ENCODE measurements at places on chromosomes 4 and X. TPM values are rescaled to one million over a fixed set of nuclear protein-coding genes. Genes with fewer than 3 reads are reported as not detected.
A peak's percentile ranks its signal among the peaks of the same experiment; 100 is the strongest.

GRCh38 chrX:105190252-105190853, 30.1 kb downstream of the TEX13A start:
- H3K4me1 ChIP-seq, result no peaks in the 10 kb centered on the region
- no peaks in the 10 kb centered on the region for H3K27me3 ChIP-seq
- H3K4me3 ChIP-seq, result no peak overlapping the region
- no peak overlapping the region for H3K27ac ChIP-seq

DNA sequence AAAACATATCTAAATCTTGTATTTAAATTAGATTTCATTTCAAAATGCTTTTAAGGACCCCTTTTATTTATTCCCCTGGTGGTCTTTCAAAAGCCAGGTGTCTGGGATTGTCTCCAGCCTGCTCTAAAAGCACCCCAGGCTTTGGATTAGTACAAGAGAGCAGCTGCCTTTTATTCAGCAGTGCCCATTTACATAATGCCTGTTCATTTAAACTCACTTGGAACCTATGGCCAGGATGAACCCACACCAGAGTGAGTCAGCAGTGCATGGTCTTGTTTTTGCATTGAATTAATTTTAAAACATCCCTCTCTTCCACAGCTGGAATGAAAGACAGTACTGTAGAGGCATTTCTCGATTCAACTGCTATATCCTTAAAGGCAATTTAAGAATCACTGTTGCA, 64.1 kb upstream of the TENM3 start:
- H3K36me3 ChIP-seq, result no peaks in the 10 kb centered on the region
- H3K4me1 ChIP-seq, result peaks cover 2% of the 10 kb centered on the region
- no peak overlapping the region for H3K27ac ChIP-seq
- no peaks in the 10 kb centered on the region for H3K27me3 ChIP-seq
- no peak for DNase-seq

DNA sequence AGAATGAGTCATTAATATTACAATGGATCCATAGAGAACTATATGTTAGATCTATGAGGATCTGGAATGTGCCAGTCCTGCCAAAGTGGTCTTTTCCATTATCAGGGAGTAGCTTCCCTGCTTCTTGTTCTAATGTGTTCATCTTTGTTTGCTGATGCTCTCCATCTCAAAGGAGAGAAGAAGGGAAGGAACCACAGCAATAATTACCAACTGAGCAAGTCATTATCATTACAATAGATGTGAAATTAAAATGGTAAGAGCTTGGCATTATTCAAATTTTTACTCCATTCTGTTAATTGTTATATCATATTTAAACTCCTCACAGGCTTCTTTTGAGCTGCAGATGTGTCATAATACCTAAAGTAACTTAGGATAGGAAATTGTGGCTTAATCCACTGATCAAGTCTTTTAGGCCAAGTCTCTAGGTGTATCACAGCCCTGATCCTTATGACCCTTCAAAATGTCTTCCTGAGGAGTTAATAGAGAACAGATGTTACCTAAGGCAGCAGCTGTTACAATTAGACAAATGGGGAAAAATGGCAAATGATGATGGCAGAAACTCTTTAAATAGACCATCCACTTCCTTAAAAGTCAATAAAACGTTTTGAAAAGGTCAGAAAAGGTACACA, 1492.7 kb upstream of the IGFBP7 start:
- H3K27ac ChIP-seq, result peak overlapping the region; percentile 64
- H3K27me3 ChIP-seq, result no peaks in the 10 kb centered on the region
- DNase-seq, result no peak
- no peak overlapping the region for H3K4me3 ChIP-seq
- H3K4me1 ChIP-seq, result no peaks in the 10 kb centered on the region

- H3K4me1 ChIP-seq, result no peaks in the 10 kb centered on the region
- H3K27me3 ChIP-seq, result no peaks in the 10 kb centered on the region
- H3K4me3 ChIP-seq, result no peak overlapping the region
- peaks cover 15% of the 10 kb centered on the region for H3K36me3 ChIP-seq
- no peak for DNase-seq
Observed at GRCh38 chr4:178241601-178242118, 799.4 kb upstream of the AGA start.

DNA sequence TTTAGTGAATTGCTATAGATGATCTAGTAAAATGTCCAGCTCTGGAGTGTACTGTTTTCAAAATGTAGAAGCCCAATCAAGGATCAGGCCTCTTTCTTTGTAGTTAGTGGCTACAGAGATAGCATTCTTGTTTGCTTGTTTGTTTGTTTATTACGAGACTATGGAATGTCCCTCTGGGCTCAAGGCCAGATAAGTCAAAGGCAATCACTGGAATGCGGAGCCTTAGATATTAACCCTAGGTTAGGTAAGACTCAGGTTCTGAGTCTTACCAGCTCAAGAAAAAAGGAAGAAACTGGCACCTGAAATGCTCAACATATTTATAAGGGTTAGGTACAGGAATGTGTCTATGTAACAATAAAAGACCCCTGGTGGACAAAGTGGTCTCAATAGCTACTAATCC, 261.5 kb downstream of the SLC7A11 start:
- H3K4me3 ChIP-seq, result no peak overlapping the region
- no peaks in the 10 kb centered on the region for H3K4me1 ChIP-seq
- no peaks in the 10 kb centered on the region for H3K27me3 ChIP-seq

GRCh38 chrX:71475785-71476540, 56.9 kb upstream of the OGT start:
- peaks cover 5% of the 10 kb centered on the region for H3K36me3 ChIP-seq
- no peak for DNase-seq
- H3K27me3 ChIP-seq, result no peaks in the 10 kb centered on the region

DNA sequence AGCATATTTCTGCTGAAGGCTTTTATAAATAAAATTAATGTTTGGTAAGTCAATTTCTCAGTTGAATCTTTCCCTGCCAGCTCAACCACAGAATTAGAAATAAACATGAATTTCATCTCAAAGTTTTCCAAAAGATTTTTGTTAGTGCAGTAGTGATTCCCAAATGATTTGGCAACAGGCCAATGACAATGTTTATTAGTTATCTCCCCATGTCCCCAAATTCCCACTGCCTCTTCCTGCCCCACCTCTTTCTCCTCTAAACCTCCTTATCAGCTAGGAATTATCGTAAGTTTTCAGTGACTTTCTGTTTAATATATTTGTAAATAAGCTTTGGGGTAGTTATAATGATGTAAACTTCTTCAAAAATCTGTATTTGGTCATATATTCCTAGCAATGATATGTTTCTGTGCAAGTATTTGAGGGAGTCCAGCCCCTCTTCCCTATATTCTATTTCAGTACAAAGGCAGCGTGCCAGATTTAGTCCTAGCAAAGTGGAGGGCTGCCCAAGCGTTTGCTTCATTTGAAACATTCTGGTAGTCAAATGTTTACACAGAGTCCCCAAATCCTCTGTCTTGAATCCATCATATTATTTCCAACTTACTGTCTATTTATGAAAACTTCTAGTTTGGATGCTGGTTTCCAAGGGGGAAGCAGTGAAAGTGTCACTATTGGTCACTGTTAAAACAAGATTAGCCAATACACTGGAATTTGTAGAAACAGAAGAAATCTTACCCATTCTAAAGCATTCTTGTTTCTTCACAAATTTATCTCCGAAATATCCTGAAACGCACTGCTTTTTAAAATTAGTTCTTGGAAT, 33.7 kb upstream of the ANKRD50 start:
- no peaks in the 10 kb centered on the region for H3K36me3 ChIP-seq
- H3K4me1 ChIP-seq, result no peaks in the 10 kb centered on the region
- DNase-seq, result no peak
- H3K27ac ChIP-seq, result no peak overlapping the region
- no peaks in the 10 kb centered on the region for H3K27me3 ChIP-seq
- no peak overlapping the region for H3K4me3 ChIP-seq

- no peak for DNase-seq
- H3K36me3 ChIP-seq, result no peaks in the 10 kb centered on the region
- H3K27me3 ChIP-seq, result no peaks in the 10 kb centered on the region
- no peak overlapping the region for H3K4me3 ChIP-seq
Observed at GRCh38 chr4:119128148-119128547, 7.5 kb upstream of the MYOZ2 start.

DNA sequence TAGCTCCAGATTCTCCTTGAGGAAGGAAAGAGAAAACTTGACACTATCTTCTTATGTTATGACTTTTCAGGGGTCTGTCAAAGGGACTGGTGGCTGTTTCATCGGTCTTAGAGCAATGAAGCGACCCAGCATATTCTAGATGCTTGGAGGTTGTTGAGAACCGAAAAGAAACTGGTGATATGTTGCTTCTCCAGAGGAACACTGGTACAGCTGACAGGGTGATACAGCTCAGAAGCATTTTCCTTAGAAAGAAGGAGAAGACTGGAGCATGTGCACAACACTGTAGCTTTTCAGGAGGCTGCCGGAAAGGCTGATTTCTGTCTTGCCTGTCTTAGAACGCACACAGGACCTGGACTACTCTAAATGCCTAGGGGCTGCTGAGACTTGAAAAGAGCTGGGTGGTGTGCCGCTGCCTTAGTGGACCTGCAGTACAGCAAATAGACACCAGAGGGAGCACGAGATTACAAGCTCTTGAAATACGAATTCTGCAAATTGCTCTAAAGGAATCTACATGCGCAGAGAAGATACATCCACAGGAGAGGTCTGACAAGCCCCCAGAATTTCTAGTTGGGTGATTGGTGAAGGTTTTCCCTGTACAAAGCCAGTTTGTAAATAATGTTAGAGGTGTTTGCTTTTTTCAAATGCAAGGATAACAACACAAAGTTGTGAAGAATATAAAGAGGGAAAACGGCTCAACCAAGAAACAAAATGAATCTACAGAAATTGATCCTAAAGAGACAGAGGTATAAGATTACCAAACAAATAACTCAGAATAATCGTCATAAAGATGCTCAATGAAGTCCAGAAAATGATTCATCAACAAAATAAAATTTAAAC, 223.1 kb upstream of the DMD start:
- no peaks in the 10 kb centered on the region for H3K4me1 ChIP-seq
- H3K4me3 ChIP-seq, result no peak overlapping the region
- DNase-seq, result peak; percentile 87
- H3K27ac ChIP-seq, result no peak overlapping the region

DNA sequence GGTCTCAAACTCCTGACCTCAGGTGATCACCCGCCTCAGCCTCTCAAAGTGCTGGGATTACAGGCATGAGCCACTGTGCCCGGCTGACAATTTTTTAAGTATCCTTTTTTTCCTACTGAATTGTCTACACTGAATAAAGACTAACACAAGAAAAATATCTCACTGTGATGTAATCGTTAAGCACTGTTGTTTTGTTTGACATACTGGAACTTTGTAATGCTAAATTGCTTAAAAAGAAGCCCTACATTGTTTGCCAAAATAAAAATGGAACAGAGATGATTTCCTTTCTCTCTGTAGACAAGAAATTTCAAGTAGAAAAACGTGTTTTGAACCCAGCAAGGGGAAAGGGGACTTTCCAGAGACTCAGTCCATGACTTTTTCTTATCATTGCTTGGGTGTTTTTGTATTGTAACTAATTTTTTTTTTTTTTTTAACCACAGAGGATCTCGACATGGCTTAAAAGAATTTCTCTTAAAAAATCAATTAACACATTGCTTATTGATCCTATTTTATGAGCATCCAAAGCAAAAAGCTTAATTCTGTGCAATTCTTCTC, 74.9 kb downstream of the TMEM156 start:
- H3K27me3 ChIP-seq, result no peaks in the 10 kb centered on the region
- H3K36me3 ChIP-seq, result no peaks in the 10 kb centered on the region
- no peaks in the 10 kb centered on the region for H3K4me1 ChIP-seq
- DNase-seq, result no peak
- no peak overlapping the region for H3K4me3 ChIP-seq

DNA sequence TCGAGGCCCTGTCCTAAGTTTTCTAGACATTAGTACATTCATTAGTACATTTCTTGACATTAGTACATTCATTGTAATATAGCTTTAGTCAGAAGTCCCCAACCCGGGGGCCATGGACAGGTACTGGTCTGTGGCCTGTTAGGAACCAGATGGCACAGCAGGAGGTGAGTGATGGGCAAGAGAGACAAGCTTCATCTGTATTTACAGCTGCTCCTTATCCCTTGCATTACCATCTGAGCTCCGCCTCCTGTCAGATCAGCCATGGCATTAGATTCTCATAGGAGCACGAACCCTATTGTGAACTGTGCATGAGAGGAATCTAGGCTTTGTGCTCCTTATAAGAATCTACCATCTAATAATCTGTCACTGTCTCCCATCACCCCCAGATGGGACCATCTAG, 48.0 kb downstream of the GATB start:
- no peak for DNase-seq
- no peak overlapping the region for H3K4me3 ChIP-seq
- H3K27me3 ChIP-seq, result no peaks in the 10 kb centered on the region
- H3K4me1 ChIP-seq, result no peaks in the 10 kb centered on the region

DNA sequence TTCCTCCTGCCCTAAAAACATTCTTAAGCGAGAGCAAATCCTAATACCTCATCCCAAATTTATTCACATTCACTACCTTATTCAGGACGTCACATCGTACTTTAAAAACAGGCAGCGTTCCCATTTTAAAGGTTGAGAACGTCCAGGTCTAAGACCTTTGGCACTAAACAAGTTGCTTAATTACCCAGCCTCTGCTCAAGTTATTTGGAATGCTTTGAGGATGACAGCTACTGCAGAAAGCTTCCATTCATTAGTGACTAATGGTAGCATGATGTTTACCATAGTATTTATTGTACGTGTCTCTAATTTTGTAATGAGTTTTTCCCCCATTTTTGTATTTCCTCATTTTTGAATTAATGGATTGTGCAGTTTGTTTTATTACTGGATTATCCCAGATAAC, 1.5 kb downstream of the USP38 start:
- H3K36me3 ChIP-seq, result peaks cover 35% of the 10 kb centered on the region
- no peak overlapping the region for H3K27ac ChIP-seq
- no peaks in the 10 kb centered on the region for H3K4me1 ChIP-seq
- no peaks in the 10 kb centered on the region for H3K27me3 ChIP-seq
- H3K4me3 ChIP-seq, result peak overlapping the region; percentile 98
- no peak for DNase-seq

DNA sequence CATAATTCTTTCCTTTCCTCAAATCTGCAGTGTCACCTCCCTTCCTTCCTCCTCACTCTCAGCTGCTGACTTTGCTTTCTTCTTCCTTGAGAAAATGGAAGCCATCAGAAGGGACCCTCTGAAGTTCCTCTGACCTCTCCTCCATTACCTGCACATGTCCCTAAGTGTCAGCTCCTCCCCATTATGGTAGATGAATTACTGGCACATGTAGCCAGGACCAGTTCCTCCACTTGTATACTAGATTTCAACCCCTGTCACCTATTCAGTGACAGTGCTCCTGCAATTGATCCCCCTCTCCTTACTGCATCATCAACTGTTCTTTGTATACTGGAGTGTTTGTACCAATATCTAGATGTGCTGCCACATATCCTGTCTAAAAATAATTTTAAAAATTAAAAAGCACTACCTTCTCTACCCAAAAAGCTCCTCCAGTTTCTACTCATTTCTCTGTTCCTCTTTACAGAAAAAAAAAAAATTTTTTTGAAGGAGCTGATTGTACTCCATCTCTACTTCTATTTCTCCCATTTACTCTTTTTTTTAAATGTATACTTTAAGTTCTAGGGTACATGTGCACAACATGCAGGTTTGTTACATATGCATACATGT, 78.6 kb downstream of the CLCN5 start:
- no peak overlapping the region for H3K4me3 ChIP-seq
- DNase-seq, result no peak
- H3K4me1 ChIP-seq, result no peaks in the 10 kb centered on the region

The CFAP99 gene
- total RNA-seq, result 0.35 TPM

The SCML1 gene
- 1.6 TPM for total RNA-seq

The SPANXC gene
- not detected for total RNA-seq

The ZCCHC18 gene
- 1.8 TPM for total RNA-seq

The MAGEC3 gene
- total RNA-seq, result not detected

The PNMA3 gene
- total RNA-seq, result 9.4 TPM

The ESX1 gene
- not detected for total RNA-seq

The HAUS7 gene
- 43.1 TPM for total RNA-seq
